Articular chondrocyte of knee joint (primary cell): ENCODE measurements at places on chromosomes 16 and 17. TPM values are rescaled to one million over a fixed set of nuclear protein-coding genes. Genes with fewer than 3 reads are reported as not detected.

PABPN1L gene
- not detected in 2 replicates for total RNA-seq

GP2 gene
- not detected in 2 replicates for total RNA-seq

AIPL1 gene
- total RNA-seq, result 0.11 and 0.13 TPM in 2 replicates

ENPP7 gene
- not detected in 2 replicates for total RNA-seq

TMED6 gene
- total RNA-seq, result 0.22 and 0.65 TPM in 2 replicates

CLEC3A gene
- total RNA-seq, result 0.22 and 0.52 TPM in 2 replicates

MPP2 gene
- total RNA-seq, result 3.7 and 3.9 TPM in 2 replicates

MBTPS1 gene
- total RNA-seq, result 96.6 and 112 TPM in 2 replicates

GRAPL gene
- not detected in 2 replicates for total RNA-seq

DOC2B gene
- 0.32 and 0.78 TPM in 2 replicates for total RNA-seq

MAF gene
- total RNA-seq, result 76.2 and 97.9 TPM in 2 replicates

SLFN12L gene
- total RNA-seq, result 0.11 TPM in 1 of 2 replicates, not detected in the other

CACNG3 gene
- total RNA-seq, result not detected in 2 replicates

GLTPD2 gene
- total RNA-seq, result not detected in 2 replicates

RILP gene
- 7.9 and 10.3 TPM in 2 replicates for total RNA-seq
